Prostate gland (tissue), 2 donors: ENCODE measurements at places on chromosomes 13 and 19.

GRCh38 chr19:3029065-3029923, at the start of gene TLE2:
Gene TLE2 (minus strand): TSS chr19:3029280. CDS start chr19:3028904, 376 bp downstream.
- H3K4me1 ChIP-seq, result peaks cover 5% of the 10 kb centered on the region
- H3K27me3 ChIP-seq, result no peaks in the 10 kb centered on the region
- no peaks in the 10 kb centered on the region for H3K36me3 ChIP-seq
- H3K4me3 ChIP-seq, result peak within 1 kb of the TSS; percentile 80
- peak within 1 kb of the TSS; percentile 78 for H3K27ac ChIP-seq

- no peaks in the 10 kb centered on the region for H3K36me3 ChIP-seq
- no peak overlapping the region for H3K27ac ChIP-seq
- no peak for DNase-seq
- H3K4me3 ChIP-seq, result no peak overlapping the region
- peaks cover 18% of the 10 kb centered on the region for H3K4me1 ChIP-seq
Observed at GRCh38 chr13:29566206-29566605, 29.3 kb downstream of the SLC7A1 start.

DNA sequence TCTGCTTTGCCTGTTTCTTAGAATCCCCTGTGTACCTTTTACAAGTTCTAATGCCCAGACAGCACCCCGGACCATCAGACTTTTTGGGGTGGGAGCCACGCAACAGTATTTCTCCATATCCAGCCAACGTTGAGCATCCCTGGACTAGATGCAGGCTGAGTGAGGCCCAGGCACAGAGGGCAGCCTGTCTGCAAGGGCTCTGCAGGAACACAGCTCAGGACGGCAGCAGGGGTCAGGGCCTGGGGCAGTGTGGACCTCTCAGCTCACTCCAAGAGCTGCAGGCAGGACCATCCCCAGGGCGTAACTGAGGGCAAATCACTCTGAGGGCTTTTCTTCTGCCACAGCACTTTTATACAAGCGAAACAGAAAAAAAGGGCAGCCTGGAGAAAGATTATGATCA, 95.8 kb downstream of the DNAJC15 start:
- H3K4me3 ChIP-seq, result no peak overlapping the region
- H3K27me3 ChIP-seq, result no peaks in the 10 kb centered on the region
- no peak for DNase-seq
- H3K4me1 ChIP-seq, result no peaks in the 10 kb centered on the region
- no peak overlapping the region for H3K27ac ChIP-seq
- no peaks in the 10 kb centered on the region for H3K36me3 ChIP-seq

GRCh38 chr19:56619121-56619520, 23.8 kb upstream of the SMIM17 start:
- no peaks in the 10 kb centered on the region for H3K4me1 ChIP-seq
- H3K36me3 ChIP-seq, result no peaks in the 10 kb centered on the region
- no peaks in the 10 kb centered on the region for H3K27me3 ChIP-seq
- no peak overlapping the region for H3K4me3 ChIP-seq

DNA sequence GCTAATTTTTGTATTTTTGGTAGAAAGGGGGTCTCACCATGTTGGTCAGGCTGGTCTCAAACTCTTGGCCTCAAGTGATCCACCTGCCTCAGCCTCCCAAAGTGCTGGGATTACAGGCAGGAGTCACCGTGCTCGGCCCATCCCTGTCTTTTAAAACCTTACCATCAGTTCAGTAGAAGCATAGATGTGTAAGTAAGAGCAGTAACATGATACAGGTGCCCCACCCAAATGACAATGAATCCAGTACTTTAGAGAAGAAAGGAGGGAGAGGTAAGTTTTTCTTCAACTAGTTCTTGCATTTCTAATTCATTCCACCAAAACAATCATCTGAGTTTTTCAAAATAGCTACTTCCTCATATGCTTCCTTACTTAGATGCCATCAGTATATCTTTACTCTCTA, 21.9 kb downstream of the SPRY2 start:
- H3K27ac ChIP-seq, result no peak overlapping the region
- no peak overlapping the region for H3K4me3 ChIP-seq
- no peak for DNase-seq
- H3K27me3 ChIP-seq, result no peaks in the 10 kb centered on the region
- no peaks in the 10 kb centered on the region for H3K4me1 ChIP-seq

GRCh38 chr13:91574766-91575165, 176.3 kb downstream of the GPC5 start:
- no peaks in the 10 kb centered on the region for H3K4me1 ChIP-seq
- no peaks in the 10 kb centered on the region for H3K27me3 ChIP-seq
- no peak overlapping the region for H3K27ac ChIP-seq
- no peaks in the 10 kb centered on the region for H3K36me3 ChIP-seq
- no peak for DNase-seq

GRCh38 chr19:49441210-49441959, at the start of gene SLC17A7:
Gene SLC17A7 (minus strand): TSS chr19:49441527. CDS start chr19:49441379, 148 bp downstream.
- no peaks in the 10 kb centered on the region for H3K36me3 ChIP-seq
- H3K4me1 ChIP-seq, result no peaks in the 10 kb centered on the region
- DNase-seq, result no peak
- no peak within 1 kb of the TSS for H3K27ac ChIP-seq

- no peaks in the 10 kb centered on the region for H3K36me3 ChIP-seq
- no peak for DNase-seq
- peaks cover 39% of the 10 kb centered on the region for H3K27me3 ChIP-seq
- H3K27ac ChIP-seq, result no peak overlapping the region
Observed at GRCh38 chr19:53908106-53908934, 758 bp upstream of the CACNG7 start.

DNA sequence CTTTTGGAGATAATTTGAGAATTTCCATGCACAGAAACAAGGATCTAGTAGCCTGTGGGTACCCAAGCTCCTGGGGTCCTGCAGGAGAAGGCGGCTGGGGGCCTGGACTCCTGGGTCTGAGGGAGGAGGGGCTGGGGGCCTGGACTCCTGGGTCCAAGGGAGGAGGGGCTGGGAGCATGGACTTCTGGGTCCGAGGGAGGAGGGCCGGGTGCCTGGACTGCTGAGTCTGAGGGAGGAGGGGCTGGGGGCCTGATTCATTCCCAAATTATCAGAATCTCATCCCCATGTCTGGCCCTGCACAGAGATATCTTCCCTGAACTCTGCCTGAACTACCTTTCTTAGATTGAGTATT, 520 bp upstream of the RDH13 start:
- DNase-seq, result no peak
- peak overlapping the region; percentile 63 for H3K27ac ChIP-seq
- peak overlapping the region; percentile 82 for H3K4me3 ChIP-seq

GRCh38 chr19:2330632-2331284, 2.3 kb downstream of the SPPL2B start:
- no peak overlapping the region for H3K27ac ChIP-seq
- peaks cover 14% of the 10 kb centered on the region for H3K4me1 ChIP-seq
- DNase-seq, result no peak
- no peak overlapping the region for H3K4me3 ChIP-seq

DNA sequence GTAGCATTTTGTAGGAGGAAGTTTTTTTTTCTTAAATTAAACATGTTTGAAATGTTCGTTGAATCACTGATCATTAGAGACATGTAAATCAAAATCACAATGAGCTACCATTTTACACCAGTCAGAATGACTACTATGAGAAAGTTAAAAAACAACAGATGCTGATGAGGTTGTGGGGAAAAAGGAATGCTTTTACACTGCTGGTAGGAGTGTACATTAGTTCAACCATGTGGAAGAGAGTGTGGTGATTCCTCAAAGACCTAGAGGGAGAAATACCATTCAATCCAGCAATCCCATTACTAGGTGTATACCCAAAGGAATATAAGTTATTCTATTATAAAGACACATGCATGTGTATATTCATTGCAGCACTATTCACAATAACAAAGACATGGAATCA, 122.0 kb upstream of the ARGLU1 start:
- no peaks in the 10 kb centered on the region for H3K27me3 ChIP-seq
- H3K4me1 ChIP-seq, result no peaks in the 10 kb centered on the region
- H3K36me3 ChIP-seq, result no peaks in the 10 kb centered on the region
- H3K27ac ChIP-seq, result no peak overlapping the region

- no peaks in the 10 kb centered on the region for H3K36me3 ChIP-seq
- DNase-seq, result no peak
- H3K4me3 ChIP-seq, result no peak overlapping the region
- no peak overlapping the region for H3K27ac ChIP-seq
- H3K4me1 ChIP-seq, result peaks cover 6% of the 10 kb centered on the region
Observed at GRCh38 chr19:2926341-2927031, 18.3 kb downstream of the ZNF77 start.

DNA sequence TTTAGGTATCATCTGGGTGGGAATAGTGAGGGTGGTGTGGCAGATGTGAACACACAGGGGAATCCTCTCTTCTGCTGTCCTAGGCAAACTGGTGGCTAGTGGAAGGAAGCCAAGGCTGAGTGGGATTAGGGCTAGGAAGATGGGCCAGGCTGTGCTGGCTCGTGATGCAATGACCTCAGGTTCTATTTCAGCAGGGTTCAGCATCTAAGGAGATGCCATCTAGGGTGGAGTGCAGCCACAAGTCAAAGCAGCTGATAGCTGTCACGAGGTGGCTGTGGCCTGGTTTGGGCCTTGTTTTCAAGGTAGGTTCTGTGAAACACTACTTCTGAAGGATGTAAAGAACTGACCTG, 21.6 kb downstream of the ARL11 start:
- no peaks in the 10 kb centered on the region for H3K4me1 ChIP-seq
- H3K4me3 ChIP-seq, result no peak overlapping the region
- DNase-seq, result no peak
- no peak overlapping the region for H3K27ac ChIP-seq
- H3K27me3 ChIP-seq, result no peaks in the 10 kb centered on the region

- no peak overlapping the region for H3K4me3 ChIP-seq
- H3K36me3 ChIP-seq, result no peaks in the 10 kb centered on the region
- no peaks in the 10 kb centered on the region for H3K27me3 ChIP-seq
Observed at GRCh38 chr13:42967660-42968059, 24.4 kb downstream of the EPSTI1 start.

- no peaks in the 10 kb centered on the region for H3K36me3 ChIP-seq
- H3K27me3 ChIP-seq, result no peaks in the 10 kb centered on the region
- no peak for DNase-seq
- no peak overlapping the region for H3K27ac ChIP-seq
- H3K4me3 ChIP-seq, result no peak overlapping the region
Observed at GRCh38 chr19:7427944-7428343, 60.9 kb downstream of the PEX11G start.

- no peaks in the 10 kb centered on the region for H3K36me3 ChIP-seq
- H3K4me3 ChIP-seq, result no peak overlapping the region
- no peak overlapping the region for H3K27ac ChIP-seq
- no peaks in the 10 kb centered on the region for H3K27me3 ChIP-seq
- DNase-seq, result no peak
Observed at GRCh38 chr13:49777746-49778614, 14.5 kb downstream of the KPNA3 start.

DNA sequence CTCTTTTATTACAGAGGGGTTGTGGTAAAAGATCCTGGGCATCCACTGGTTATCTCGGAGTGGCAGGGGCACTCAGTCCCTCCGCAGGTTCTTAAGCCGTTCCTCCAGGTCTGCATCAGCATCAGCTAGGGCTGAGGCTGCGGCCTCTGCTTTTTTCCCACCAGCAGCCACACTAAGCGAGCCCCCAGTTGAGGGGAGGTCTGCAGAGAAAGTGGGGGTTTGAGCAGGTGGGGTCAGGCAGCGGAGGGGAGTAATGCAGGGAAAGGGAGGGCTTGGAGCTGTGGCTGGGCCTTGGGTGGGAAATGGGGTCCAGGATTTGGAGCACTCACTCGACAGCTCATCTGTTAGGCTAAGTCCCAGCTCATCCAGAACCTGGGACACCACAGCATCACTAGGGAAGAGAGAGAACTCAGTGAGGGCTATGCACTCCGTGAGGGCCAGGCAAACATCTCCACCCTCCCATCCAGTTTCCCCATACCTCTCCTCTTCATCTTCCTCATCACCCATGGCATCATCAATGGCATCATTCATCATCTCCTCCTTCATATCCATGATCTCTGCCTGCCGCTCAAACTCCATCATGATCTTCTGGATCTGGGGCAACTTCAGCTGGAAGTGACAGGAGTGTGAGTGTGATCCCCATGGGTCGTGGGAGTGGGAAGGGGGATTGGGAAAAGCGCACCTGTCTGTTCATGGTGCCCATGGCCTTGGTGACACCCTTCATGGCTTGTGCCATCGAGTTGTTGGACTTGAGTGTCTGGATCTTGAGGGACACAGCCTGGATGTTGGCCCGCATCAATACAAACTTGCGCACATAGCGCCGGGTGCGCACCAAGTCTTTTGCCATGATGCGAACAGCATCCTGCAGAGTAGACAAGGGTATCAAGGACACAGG, 3.1 kb downstream of the CHMP2A start:
- no peaks in the 10 kb centered on the region for H3K27me3 ChIP-seq
- H3K27ac ChIP-seq, result no peak overlapping the region
- H3K36me3 ChIP-seq, result peaks cover 51% of the 10 kb centered on the region
- no peak for DNase-seq
